ENCODE measurements at places on chromosomes 5 and 9.

- no peak for DNase-seq
Measured at GRCh38 chr5:1795506-1795905, 4.1 kb downstream of the MRPL36 start.

DNA sequence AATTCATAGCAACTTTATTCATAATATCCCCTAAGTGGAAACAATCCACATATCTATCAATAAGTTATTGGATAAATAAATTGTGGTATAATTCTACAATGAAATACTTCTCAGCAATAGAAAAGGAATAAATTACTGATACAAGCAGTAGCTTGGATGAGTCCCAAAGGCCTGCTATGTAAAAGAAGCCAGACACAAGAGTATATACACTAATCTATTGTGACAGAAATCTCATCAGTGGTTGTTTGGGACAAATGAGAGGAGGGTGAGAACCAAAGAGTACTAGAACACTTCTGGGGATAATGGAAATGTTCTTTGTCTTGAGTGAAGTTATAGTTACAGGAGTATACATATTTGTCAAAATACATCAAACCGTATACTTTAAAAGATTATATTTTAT lies 119.3 kb downstream of the SNCAIP start:
- DNase-seq: no peak

- DNase-seq: no peak
Measured at GRCh38 chr5:56543441-56544388, 271.6 kb upstream of the MAP3K1 start.

- no peak for DNase-seq
Measured at GRCh38 chr5:53350991-53351770, 129.2 kb upstream of the FST start.

GRCh38 chr5:67181648-67182221 lies 14.9 kb downstream of the CD180 start:
- DNase-seq: no peak

DNA sequence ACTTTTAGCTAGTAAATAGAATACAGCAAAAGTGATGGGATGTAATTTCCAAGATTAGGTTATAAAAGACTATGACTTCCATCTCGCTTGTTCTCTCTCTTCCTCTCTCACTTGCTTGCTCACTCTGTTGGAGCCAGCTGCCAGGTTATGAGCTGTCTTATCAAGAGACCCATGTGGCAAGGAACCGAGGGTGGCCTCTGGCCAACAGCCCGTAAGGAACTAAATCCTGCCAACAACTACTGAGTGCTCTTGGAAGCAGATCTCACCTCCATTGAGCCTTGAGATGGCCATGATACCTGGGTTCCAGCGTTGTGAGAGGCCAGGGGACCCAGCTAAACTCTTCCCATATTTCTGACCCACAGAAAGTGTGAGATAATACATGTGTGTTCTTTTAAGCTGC lies 636.1 kb downstream of the ACTL7B start:
- DNase-seq: no peak

DNA sequence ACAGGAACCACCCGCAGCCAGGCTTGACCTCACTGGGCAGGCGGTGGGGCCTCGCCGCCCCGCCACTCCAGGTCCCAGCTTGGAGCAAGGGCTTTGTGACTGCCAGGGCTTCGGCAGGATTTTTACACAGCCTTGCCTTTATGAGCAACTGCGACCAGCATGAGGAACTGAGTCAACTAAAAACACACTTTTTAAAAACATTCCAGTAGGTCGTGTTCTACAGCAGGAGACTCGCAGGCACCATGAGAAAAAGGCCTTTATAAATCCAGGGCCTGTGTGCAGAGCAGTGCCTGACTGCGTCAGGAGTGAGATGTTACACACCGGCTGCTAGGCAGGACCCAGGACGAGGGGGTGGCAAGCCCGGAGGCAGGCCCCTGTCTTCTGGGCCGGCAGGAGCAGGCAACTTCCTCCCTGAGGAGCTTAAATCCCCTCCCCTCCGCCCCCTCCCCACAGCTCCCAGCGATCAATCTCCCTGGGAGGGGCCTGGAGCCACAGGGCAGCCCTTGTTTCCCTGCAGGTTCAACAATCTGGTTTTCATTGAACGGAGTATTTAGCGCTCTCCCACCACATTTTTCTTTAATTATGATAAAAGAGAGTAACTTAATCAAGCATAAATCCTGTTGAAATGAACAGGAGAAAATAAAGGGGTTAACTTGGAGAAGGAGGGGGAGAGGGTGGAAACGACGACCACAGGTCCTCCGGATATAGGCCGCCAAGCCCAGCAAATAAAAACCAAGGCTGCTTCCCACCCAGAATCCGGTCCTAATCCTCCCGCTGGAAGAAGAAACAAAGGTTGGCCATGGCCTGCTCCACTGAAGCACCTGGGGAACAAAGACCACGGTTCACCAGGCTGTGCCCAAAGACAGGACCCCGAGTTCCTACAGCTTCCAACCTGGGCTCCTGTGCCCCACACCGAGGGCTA lies 92.5 kb downstream of the ROR2 start:
- DNase-seq: no peak

DNA sequence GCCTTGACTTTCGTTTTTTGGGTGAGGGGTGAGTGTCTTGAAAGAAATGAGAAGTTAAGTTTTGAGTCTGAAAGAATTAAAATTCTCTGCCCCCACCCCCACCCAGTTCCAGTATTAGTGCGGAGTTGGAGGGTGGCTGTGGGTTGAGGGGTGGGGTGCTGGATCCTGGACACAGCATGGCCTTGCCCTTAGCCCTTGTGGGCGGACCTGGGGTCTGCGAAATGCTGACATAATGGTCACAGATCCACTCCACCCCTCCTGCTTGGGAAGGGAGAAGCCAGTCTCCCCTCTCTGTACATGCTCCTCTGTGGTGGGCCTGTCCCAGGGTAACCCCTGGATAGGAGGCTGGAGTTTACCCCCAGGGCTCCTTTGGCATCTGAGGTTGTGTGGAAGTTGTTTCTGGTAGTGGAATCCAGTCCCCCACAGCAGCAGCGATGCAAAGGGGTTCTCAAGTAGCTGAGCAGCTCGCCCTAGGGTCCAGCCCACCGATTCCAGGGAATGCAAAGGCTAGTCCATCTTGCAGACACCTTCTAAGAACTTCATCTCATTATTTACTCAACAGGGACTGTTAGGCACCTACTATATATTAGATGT lies 42.8 kb upstream of the TCF7 start:
- DNase-seq: no peak
